Activated CD8-positive, alpha-beta memory T cell treated with anti-CD3 and anti-CD28 coated beads, Interleukin-2, amount 10 ng/mL, durations not matched to agents 7 days and 5 days (primary cell): ENCODE measurements at places on chromosomes 16 and 17. TPM values are rescaled to one million over a fixed set of nuclear protein-coding genes. Genes with fewer than 3 reads are reported as not detected.
A peak's percentile ranks its signal among the peaks of the same experiment; 100 is the strongest.

The AFMID gene
- total RNA-seq: 17.1 TPM

The CCL3 gene
- 77.2 TPM for total RNA-seq

DNA sequence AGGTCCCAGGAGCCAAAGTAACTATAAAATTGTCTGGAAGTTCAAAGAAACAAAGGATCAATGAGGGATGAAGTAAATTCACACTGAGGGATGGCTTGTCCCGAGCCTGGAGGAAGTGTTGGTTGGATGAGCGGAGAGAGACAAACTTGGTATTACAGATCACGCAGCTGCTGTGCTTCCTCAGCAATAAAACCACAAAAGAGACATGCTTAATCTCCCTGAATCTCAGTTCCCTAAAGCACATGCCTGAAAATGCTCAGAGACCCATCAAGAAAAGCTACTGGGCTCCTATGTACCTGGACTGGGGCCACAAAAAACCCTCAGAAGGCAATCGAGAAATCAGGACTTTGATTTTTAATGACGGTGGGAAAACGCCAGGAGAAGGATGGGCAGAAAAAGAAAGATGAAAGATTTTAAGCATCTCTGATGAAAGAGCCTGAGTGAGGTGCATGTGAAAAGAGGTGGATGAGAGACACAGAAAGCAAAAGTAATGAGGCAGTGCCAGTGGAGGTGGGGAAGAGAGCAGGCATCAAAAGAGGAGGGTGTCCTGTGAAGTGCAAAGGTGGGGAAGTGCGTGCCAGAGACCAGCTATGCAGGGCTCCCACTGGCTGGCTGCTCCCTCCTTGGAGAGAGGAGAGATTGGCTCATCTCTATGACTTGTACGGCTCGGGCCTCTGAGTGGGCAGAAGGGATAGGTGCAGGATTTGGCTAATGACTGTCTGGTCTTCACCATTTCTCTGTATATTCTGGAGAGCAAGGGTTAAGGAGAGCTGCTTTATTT is 143.7 kb downstream of the ABCC12 start:
- DNase-seq: no peak

GRCh38 chr17:2202996-2203575 is 100.5 kb downstream of the SMG6 start:
- DNase-seq: no peak

- DNase-seq: no peak
Measured at GRCh38 chr17:48463526-48463925, 33.5 kb upstream of the SKAP1 start.

GRCh38 chr17:45332989-45333701 is 16.3 kb upstream of the MAP3K14 start:
- DNase-seq: no peak

The MPV17L gene
- total RNA-seq: 0.26 TPM

DNA sequence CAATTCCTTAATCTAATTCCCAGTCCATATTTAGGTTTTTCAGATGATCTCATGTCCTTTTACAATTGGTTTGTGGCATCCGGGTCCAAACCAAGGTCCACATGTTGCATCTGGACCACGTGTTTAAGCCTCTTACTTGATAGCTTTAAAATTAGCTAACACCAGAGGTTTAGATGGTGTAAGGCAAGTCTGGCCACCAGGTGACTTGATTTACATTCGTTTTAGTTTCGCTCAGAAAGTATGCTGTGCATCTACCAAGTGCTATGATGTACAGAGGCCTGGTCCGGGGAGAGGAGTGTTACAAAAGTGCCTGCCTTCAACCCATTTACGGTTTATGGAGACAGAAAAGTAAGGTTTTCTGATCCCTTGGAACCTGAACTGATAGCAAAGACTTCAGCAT is 878 bp upstream of the DNAJA2 start:
- peak; percentile 64 for DNase-seq

GRCh38 chr17:33050611-33051140 is 59.0 kb downstream of the SPACA3 start:
- DNase-seq: no peak

DNA sequence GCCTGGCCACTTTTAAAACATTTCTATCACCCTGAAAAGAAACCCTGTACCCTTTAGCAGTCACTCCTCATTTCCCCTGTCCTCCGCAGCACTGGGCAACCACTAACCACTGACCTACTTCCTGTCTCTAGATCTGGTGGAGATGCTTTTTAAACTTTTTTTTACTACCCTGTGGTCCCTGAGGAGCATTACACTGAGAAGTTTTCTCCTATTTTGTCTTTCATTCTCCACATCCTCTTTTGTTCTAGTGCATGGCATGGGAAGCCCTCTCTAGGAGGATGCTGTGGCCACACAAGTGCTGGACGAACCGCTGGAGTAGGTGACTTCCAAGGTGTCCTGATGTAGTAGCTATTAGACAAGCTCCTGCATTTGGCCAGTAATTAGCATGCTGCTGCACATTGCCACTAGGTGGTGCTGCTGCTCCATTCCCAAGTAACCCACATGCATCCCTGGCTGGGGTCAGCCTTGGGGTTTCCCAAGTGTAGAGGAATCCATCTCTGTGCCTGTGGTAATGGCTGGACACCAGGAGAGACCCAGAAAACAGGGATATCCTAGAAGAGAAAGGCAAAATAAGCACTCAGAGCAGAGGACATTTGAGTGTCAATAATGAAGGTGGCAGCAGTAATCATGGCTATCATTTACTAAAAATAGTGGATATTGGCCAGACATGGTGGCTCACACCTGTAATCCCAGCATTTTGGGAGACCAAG is 143.8 kb upstream of the CRHR1 start:
- DNase-seq: peak; percentile 81

The GAS2L2 gene
- not detected for total RNA-seq

The CDK3 gene
- total RNA-seq: 7.0 TPM

GRCh38 chr16:79871906-79872305 is 271.4 kb upstream of the MAF start:
- DNase-seq: no peak

The HS3ST3A1 gene
- not detected for total RNA-seq

DNA sequence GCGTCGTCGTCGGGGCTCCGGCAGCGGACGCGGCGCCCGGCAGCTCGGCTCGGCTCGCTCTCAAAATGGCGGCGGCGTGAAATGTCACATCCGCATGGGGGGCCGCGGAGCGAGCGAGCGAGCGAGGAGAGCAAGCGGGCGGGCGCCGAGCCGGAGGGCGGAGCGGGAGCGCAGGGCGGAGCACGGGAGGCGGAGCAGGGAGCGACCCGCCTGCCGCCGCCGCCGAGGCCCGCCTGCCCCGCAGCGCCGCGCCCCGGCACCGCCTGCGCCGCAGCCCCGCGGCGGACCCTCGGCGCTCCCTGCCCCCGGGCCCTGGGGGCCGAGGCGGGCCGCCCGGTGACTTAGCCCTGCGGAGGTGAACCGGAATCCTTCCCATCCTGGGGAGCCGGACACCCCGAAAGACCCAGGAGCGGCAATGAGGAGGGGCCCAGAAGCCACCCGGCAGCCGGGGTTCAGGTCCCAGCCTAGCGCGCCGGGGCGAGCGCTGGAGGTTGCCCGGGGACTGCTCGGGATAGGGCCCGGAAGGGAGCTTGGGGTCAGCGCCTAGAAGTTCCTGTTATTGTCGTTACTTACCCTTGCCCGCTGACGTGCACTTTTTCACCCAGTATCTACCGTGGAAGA is at the start of gene USP7:
Gene USP7 (minus strand): TSS at position 86 of the 621 bp plus-strand sequence. CDS start 621 bp downstream, outside the sequence.
- DNase-seq: peak; percentile 95

GRCh38 chr17:48925991-48926342 is 17.8 kb downstream of the UBE2Z start:
- DNase-seq: no peak

The SGCA gene
- not detected for total RNA-seq

- no peak for DNase-seq
Measured at GRCh38 chr17:73340093-73340596, 28.3 kb upstream of the CDC42EP4 start.

DNA sequence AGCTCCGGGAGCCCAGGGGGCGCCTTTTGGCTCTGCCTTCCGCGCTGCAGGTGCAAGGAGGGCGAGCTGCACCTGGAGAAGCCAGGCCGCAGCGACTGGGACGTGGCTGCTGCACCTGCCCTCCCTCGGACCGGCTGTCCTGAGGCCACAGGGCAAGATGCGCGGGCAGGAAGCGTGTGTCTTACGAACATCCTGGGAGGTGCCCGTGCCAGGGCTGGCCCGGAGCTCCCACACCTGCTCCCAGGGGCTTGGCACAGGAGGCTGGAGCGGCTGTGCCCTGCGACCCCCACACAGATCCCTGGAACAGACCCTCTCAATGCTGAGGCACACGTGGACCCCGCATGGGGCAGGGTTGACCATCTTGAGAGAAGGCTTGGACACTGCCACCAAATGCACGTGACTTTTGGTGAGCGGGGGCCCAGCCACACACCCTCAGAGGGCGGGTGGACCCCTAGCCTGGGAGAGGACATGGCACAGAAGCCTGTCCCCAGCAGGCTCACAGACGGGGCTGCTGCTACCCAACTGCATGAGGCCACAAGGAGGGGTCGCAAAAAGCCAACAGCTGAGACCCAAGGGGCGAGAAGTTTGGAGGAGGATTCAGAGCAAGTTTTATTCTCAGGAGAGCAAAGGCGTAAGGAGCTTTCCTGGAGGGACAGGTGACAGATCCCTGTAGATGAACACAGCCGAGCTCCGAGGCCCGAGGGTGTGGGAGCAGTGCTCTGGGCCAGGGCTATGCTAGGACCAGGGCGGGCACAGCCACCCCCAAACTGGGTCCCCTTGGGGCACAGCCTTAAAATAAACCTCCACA is 11.4 kb downstream of the NDUFAF8 start:
- DNase-seq: no peak
